Left hindlimb (tissue), 1 donor: ENCODE measurements at places on chromosomes 16 and 17.

DNA sequence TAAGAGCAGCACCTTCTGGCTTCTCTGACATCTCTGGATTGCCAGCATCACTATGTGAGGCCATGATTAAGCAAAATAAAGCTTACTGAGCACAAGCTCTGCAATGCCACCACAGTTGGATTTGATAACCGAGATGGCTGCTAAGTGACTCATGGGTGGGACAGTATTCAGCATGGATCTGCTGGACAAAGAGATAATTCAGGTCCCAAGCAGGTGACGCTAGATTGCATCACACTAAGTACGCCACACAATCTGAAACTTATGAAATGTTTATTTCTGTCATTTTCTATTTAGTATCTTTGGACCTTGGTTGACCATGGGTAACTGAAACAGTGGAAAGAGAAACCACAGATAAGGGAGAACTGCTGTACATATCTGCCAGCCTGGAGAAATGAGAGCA lies 27.4 kb downstream of the CDRT15 start:
- no peak for DNase-seq

- no peak for DNase-seq
Measured at GRCh38 chr17:48592057-48592514, 1.5 kb downstream of the HOXB5 start.

GRCh38 chr16:1290063-1290501 lies 19.4 kb upstream of the UBE2I start:
- no peak for DNase-seq

DNA sequence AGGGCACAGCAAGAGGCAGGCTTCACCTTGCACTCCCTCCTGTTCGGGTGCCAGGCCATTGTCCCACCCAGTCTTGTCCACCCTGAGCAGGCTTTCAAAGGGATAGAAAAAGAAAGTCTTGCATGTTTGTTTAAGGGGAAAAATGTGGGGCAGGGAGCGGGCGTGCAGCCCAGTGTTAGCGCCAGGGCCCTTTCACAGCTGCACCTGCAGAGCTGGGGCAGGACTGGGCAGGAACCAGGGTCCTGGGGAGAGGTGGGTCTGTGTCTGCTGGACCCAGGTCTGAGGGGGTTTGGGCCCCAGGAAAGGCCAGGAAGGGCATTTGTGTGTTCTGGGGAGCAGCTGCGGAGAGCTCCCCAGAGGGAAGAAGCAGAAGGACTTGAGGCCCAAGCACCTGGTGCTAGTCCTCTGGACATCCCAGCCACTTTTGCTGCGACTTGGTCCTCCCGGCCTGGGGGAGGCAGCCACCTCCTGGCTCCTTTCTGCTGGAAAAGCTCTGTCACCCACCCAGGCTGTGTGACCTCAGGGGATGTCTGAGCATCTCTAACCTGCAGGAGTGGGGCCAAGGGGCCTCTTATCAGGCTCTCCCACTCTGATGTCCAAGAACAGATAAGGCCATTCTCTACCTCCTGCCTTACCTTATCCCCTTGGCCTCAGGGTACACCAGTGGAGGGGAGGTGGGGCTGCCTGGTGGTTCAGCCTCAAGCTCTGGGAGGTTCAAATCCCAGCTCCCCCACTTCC lies 44.7 kb downstream of the PSME3IP1 start:
- DNase-seq = no peak

DNA sequence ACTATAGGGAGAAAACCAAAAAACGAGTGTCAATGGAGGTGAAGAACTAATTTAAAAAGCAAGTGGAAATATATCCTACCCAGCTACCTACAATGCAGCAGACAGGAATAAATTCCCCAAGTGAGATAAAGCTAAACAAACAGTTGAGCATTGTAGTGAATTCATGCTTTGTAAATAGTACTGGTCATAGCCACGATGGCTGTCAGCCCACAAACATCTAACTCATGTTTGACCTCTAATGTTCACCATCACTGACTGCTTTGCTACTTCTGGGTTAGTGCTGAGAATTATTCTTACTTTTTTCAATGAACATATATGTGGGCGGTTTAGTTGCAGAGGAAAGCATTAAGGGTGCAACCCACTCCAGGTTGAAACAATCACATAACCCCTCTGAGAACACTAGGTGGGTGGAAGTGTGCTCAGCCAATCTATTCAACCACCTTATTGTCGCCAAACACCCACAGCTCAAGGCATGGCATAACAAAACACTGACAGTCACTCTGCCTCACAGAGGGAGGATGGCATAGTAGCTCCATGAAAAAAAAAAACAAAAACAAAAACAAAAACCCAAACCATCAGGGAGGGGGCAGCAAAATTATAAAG lies 264.1 kb downstream of the ZFHX3 start:
- no peak for DNase-seq

GRCh38 chr16:7456211-7456610 lies 123.6 kb downstream of the RBFOX1 start:
- DNase-seq = no peak

DNA sequence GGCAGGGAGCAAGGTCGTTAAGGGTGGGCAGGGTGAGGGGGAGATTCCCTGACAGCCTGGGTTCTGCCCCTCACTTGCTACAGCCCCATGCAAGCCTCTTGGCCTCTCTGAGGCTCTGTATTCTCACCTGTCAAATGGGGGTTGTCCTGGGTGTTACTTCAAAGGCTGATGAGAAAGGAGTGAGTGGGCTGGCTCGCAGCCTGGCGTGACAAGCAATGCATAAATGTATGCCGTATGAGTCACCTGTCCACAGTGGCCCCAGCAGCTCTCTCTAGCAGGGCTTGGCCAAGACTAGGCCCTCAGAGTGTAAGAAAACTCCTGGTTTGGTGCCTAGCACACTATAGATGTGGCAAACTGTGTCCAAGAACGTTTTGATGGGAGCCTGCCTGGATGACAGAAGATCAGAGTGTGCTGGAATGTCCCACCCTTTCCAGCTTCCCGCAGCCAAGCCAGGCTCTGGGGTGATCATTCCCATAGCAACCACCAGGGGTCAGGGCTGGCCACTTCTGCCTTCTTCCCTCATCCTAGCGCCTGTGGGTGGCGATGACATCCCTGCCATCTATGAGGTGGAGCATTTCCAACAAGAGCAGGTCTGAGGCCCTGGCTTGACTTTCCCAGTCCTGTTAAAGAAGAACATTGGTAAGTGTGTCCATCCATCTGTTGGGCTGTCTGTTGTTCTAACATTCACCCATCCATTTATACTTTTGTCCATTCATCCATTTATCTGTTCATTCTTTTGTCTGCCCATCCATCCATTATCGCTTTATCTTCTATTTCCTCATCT lies 37.2 kb upstream of the ADGRG1 start:
- DNase-seq = peak; percentile 73

DNA sequence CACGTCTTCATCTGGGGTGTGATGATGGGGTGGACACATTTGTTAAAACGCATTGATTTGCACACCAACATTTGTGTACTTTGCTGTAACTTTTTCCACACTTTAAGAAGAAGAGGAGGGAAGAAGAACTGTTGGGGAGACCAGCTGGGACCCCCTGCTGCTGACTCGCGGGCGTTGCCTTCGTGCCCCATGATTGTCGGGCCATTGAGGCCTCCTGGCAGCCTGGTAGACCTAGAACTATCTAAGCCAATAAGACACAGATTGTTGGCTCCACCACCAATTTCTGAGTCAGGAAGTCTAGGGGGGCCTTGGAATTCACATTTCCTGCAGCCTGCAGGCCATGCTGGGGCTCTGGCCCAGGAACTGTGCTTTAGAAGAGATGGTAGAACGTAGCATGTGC lies 105.5 kb downstream of the TNFRSF13B start:
- no peak for DNase-seq

DNA sequence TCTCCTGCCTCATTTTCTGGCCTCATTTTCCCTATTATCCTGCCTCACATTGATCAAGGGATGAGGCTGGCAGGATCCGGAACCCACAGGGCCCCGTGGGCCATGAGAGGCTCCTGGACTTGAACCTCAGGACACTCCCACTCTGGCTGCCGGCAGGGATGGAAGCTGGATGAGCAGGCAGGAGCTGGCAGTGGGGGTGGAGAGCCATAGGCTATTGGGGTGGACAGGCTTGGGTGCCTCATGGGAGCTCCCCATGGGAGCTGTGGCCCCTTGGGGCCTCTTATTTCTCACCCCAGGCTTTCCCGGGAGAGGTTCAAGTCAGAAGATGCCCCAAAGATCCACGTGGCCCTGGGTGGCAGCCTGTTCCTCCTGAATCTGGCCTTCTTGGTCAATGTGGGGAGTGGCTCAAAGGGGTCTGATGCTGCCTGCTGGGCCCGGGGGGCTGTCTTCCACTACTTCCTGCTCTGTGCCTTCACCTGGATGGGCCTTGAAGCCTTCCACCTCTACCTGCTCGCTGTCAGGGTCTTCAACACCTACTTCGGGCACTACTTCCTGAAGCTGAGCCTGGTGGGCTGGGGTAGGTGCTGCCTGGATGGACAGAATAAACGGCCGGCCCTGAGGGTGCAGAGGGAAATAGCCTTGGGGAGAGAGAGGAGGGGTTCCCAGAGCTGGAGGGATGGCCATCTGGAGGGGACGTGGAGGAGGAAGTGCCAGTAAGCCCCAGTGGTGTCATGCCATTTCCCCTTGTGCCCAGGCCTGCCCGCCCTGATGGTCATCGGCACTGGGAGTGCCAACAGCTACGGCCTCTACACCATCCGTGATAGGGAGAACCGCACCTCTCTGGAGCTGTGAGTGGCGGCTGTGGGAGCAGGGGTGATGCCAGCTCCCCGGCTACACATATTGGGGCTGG lies 10.7 kb upstream of the DRC7 start:
- no peak for DNase-seq

DNA sequence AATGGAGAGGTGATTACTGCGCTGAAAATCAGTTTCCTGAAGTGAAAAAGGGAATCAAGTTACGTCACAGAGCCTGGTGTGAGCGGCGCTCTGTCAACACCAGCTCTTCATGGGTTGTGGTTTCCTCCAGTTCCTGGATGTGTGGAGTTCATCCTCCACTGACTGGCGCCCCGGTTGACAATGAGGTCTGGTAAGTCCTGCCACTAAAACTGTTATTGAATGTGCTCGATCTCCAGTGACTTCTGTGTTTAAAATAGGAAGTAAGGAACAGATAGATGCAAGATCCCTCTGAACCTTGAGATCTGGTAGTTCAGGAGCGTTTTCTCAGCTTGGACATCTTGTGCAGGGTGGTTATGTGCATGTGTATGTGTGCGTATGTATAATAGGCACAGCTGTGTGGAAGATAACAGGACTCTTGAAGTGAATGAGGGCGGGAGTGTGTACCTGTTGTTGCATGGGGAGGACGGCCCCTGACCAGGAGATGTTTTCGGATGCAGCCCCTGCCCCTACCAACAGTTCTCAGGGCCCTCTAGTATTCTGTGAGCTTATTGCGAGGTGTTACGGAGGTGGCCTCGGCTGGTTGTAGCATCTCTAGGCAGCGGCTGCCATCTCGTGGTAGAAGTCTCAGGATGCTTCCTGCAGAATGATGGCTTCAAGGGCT lies 22.0 kb upstream of the GOT2 start:
- peak; percentile 71 for DNase-seq

- DNase-seq = no peak
Measured at GRCh38 chr17:73297934-73298861, 13.6 kb downstream of the CDC42EP4 start.

- DNase-seq = no peak
Measured at GRCh38 chr16:149024-149660, 3.3 kb upstream of the HBZ start.

GRCh38 chr17:321386-321941 lies 31.1 kb downstream of the RPH3AL start:
- no peak for DNase-seq

DNA sequence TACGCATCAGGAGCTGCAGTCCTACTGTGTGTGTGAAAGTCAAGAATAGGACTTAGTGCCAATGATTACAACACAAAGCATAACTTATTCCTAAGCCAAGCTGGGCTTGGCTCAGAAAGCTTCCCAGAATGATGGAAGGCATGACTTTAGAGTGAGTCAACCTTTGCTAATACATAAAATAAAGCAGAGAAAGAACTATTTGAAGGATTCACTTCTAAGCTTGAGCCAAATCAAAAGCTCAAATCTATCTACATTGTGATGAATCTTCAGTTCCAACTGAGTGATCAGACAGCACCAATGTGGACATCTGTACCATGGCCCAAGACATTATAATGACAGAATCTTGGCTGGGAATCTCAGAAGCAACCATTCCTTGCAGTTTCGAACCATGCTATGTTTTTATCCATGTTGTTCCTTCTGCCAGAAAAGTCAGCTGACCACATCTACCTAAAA lies 41.4 kb downstream of the SMG6 start:
- DNase-seq = no peak
